ENCODE measurements at places on chromosomes 3 and 15. TPM values are rescaled to one million over a fixed set of nuclear protein-coding genes. Genes with fewer than 3 reads are reported as not detected.

NANOGP8 gene
- not detected for total RNA-seq

LMCD1 gene
- 59.3 TPM for total RNA-seq

EIF4E3 gene
- 3.7 TPM for total RNA-seq

JAGN1 gene
- total RNA-seq: 81.7 TPM

LINGO1 gene
- total RNA-seq: 8.1 TPM

EIF2A gene
- 70.1 TPM for total RNA-seq

VGLL3 gene
- total RNA-seq: 4.4 TPM

CHRNA7 gene
- 3.1 TPM for total RNA-seq

ILDR1 gene
- total RNA-seq: not detected

COLQ gene
- total RNA-seq: 0.80 TPM

AHSG gene
- total RNA-seq: not detected

GXYLT2 gene
- 3.5 TPM for total RNA-seq

STAB1 gene
- not detected for total RNA-seq

GASK1A gene
- total RNA-seq: not detected

KLHL40 gene
- total RNA-seq: not detected

COL6A5 gene
- not detected for total RNA-seq

CISH gene
- 0.65 TPM for total RNA-seq

FBXW12 gene
- total RNA-seq: not detected

KLHL6 gene
- total RNA-seq: not detected

MST1 gene
- 2.0 TPM for total RNA-seq

CKMT1A gene
- total RNA-seq: 3.9 TPM

PPP4R2 gene
- 64.8 TPM for total RNA-seq
